ENCODE measurements at places on chromosomes 5 and 9. TPM values are rescaled to one million over a fixed set of nuclear protein-coding genes. Genes with fewer than 3 reads are reported as not detected.

DNA sequence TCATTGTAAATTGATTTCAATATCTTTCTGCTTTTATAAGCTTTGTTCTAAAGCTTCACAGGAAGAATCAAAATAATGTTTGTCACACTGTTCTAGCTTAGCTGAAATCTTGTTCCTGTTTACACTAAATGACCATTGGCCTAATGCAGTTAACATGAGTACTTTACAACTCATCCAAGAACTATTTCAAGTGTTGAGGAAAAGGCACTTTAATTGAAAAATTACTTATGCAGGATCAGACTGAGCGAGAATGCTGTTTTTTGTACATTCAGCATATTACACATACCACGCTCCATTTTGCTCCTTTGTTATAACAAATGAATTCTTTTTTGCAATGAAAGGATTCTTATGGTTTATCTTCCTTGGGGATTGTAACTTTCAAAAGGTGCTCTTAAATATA, 22.4 kb upstream of the SMIM15 start:
- no peak for ATAC-seq

- ATAC-seq, result peak; percentile 6
These were observed 722 bp upstream of the DCP2 start for GRCh38 chr5:112975721-112976431.

GRCh38 chr9:128528445-128529160, 23.8 kb upstream of the SPTAN1 start:
- ATAC-seq, result no peak

GRCh38 chr9:127139775-127140174, 17.3 kb upstream of the ANGPTL2 start:
- ATAC-seq, result no peak

- ATAC-seq, result no peak
These were observed 14.5 kb upstream of the AIF1L start for GRCh38 chr9:131081868-131082267.

DNA sequence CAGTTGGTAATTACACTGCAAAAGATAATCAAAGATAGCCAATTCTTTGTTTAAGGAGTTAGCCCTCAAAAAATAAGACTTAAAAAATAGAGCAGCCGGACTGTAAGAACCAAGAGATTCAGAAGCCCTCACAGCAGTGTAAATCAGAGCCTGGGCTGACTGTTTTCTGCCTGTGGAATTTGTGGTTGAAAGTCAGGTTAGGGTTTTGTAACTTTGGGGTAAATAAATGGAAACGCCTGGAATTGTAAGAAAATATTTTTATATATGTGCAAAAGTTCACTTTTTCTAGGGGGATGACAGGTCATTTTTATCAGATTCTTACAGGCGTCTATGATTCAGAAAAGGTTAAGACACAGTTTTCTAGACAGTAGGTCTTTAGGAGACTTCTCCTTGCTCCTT, 35.6 kb downstream of the KLHL3 start:
- ATAC-seq, result no peak

DNA sequence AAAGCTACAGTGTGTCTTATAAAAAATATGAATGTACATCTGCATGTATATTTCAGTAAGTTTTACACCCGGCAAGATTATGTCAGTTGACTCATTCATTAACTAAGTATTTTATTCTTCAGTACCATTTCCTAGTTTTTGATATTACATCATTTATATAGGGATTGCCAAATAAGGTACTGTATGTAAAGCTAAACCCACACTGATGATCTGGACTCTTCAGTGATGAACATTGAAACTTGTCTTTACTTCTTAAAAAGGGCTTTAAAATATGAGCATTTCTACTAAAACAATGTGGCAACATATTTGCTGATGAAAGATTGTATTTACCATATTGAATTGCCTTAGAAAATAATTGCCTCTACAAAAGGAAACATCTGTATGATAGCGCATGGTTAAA, 151.8 kb upstream of the TLX3 start:
- ATAC-seq, result no peak

DNA sequence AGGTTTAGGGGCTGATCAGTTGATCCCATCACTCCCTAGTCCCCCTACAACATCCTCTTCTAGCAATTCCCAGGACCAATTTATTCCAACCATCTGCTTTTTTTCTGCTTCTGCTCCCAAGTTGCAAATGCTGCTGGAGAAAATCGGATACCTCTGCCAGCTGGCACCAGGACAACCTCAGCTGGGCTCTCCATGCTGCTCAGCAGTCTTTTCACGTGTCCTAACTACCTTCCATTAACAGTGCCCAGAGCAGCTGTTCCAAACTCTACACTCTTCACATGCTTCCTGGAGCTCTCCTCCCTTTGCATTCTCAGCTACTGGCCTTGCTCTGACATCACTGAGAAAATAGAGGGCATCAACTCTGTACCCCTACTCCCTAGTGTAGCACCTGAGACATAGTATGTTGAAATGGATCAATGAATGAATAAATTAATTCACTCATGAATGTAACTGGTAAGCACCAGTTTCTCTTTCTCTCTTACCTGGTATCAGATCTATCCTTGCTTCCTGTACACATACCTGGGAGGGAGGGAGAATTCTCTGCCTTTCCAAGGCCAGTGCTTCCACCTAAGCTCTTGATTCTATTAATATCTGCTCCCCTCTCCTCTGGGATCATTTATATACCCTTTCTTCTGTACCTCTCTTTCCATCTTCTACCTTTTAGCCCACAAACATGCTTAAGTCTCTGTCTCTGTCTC, 191.0 kb downstream of the RAB3C start:
- no peak for ATAC-seq

DNA sequence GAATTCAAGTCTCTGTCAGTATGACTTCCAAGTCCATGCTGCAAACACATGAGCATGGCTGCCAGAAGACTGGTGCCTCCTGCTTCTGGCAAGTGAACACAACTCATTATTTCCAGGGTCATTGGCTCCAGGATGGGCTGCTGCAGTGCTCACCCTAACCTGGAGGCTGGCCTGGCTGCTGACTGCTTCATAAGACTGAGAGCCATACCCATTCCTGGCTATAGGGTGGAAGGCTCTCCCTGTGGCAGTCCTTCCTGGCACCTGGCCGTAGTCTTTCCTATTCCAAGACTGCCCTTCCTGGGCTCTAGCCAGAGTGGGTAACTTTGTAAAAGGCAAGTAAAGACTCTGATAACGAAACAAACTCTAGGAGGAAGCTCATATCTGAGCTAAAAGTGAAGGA, 51.2 kb downstream of the CXXC5 start:
- no peak for ATAC-seq

GRCh38 chr9:16705111-16705604, 165.3 kb downstream of the BNC2 start:
- peak; percentile 77 for ATAC-seq

The CDHR2 gene
- total RNA-seq, result 1.4 TPM

The PGM5 gene
- total RNA-seq, result 1.0 TPM

Measured in motor neuron (in vitro differentiated cells).